ENCODE measurements at places on chromosomes 16 and 17.

GRCh38 chr16:48335961-48336360, 49.3 kb downstream of the SIAH1 start:
- DNase-seq: no peak

- DNase-seq: no peak
These were observed 4.9 kb downstream of the GIT1 start for GRCh38 chr17:29584452-29585079.

DNA sequence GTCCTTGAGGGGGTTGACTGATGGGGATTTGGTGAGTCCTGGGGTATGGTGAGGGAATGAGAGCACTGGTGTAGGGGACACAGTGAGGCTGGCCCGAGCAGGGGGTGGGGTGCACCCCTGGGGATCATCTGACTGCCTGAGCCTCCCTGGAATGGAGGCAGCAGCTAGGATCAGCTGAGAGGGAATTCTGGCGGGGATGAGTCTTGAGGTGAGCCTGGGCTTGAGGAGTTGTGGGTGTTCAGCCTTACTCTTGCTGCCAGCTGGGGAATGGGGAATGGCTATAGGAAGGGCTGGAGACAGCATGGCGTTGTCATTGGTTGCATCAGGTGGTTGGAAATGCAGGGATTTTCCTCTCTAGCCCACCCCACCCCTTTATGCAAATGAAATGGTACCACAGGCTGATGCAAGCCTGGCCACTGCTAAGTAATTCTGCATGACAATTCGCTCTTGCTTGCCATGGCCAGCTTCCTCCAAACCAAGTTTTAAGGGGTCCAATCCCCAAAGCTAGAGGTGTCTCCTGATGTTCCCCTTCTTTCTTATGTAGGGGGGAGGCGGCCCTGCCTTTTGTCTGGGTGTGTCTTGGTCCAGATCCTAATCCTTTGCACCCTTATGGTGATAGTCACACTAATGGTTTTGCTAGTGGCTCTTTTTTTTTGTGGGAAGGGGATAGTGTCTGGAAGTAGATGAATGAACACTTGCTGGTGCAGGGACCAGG, 7.5 kb downstream of the NFE2L1 start:
- no peak for DNase-seq

DNA sequence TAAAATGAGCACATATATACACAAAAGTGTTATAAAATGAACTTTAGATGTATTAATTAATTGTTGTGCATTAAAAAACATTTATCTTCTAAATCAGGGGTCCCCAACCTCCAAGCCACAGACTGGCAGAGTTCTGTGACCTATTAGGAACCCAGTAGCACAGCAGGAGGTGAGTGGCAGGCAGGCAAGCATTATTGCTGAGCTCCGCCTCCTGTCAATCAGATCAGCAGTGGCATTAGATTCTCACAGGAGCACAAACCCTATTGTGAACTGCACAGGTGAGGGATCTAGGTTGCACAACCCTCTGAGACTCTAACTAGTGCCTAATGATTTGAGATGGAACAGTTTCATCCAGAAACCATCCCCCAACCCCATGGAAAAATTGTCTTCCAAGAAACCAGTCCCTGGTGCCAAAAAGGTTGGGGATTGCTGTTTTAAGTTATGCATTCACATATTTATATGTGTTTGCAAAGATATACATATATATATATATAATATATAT, 583.7 kb downstream of the KCNJ2 start:
- DNase-seq: no peak

GRCh38 chr16:53946746-53947386, 242.9 kb downstream of the FTO start:
- no peak for DNase-seq

DNA sequence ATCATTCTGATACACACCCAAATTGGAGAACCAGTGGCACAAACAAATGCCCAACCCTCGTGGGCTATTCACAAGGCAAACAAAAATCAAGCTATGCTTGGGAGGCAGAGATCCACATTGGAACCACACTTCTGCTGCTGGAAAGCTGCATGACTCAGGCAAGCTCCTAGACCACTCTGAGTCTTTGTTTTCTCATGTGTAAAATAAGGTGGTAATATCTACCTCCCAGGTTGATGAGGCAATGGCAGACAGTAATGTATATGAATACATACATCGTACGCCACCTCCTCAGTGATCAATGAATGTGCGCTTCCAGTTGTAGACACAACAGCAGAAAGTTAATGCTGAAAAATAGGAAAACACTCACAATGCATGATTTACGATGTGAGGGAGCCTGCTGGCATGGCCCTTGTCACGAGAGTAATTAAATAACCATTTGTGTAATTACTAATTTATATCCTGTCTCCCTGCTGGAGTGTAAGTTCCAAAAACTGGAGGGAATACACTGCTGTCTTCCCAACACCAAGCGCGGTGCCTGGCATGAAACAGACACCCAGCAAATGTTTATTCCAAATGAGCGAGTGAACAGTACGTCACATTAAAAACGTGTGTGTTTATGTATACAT, 69.9 kb upstream of the HSBP1 start:
- no peak for DNase-seq

DNA sequence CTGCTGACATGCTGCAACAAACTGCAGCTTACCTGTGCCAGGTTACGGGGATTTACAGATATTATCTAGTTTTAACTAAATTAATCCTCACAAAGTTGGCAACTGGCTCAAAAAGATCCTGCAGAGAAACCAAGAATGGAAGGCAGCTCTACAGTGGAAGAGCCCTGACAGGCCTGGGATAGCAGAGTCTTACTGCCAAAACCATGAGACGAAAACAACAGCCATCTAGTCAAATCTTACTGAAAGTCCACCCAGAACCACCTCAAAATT, 8.1 kb downstream of the USP36 start:
- no peak for DNase-seq

DNA sequence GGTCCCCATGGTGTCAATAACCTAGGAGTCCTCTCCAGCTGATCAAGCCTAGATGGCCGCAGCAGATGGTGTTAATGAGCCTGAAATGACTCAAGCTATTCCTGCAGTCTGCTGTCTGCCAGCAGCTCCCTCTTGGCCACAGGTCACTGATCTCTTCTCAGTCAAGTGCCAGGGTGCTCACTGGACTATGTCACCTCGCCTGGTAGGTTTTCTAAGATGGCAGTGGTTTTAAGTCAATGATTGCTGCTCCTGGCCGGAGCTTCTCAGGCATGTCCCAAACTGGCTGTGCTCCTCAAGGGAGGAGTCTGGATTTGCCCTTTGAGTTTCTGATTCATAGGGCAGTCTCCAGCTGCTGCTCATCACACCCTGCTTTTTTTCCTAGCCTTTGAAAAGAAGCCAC, 58.6 kb upstream of the SHISA6 start:
- no peak for DNase-seq

DNA sequence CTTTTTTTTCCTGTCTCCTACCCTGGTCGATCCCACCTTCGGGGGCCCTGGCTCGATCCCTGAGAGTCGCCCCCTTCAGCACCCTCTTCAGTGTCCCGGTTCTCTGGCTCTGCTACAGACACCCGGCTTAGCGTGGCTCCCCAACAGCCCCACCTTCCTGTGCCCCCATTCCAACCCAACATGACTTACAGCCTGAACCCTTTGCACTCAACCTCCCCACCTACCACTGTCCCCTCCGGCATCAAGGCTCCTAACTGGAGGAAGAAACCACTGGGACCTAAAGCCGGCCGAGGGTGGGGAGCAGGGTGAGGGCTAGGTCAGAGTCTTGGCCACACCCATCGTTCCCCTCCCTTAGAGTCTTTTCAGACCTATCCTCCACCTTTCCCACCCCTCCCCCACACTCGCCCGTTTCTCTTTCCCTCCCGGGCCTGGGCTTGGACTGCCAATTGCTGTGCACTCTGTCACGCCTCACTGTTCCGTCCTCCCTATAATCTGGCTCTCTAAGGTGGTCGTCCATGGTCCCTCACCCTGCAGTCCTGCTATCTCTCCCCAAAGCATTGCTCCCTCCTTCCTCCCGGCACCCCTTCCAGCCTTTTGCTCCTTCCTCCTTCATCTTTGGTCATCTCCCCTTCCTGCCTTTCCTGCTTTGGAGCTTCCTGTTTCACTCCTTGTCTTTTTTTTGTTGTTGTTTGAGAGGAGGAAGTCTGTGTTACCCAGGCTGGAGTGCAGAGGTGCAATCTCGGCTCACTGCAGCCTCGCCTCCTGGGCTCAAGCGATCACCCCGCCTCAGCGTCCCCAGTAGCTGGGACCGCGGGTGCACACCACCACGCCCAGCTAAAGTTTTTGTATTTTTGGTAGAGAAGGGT, 890 bp upstream of the CLDN7 start:
- DNase-seq: no peak

DNA sequence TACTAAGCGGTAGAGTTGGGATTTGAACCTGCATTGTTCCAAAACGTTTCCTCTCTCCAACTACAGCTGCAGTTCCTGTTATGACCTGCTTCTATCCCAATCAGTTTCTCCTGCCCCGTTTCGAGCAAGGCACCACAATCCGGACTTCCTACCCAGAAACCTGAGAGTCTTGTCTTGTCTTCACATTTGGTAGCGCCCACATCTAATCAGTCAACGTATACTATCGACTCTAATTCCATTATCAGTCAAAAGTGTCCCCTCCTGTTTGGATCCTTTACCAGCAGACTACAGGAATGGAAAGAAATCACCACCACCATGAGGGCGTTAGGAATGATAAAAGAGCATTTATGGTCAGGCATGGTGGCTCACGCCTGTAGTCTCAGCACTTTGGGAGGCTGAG, 124.6 kb downstream of the AXIN2 start:
- no peak for DNase-seq

GRCh38 chr16:87463722-87464690, 28.8 kb downstream of the ZCCHC14 start:
- no peak for DNase-seq

GRCh38 chr17:41354536-41354935, 3.9 kb upstream of the KRT33A start:
- no peak for DNase-seq

- DNase-seq: no peak
These were observed at the start of gene SLFN14 for GRCh38 chr17:35560703-35561102. TSS of gene SLFN14 (minus strand) at chr17:35560819. CDS start at chr17:35558062, 2,757 bp downstream.

DNA sequence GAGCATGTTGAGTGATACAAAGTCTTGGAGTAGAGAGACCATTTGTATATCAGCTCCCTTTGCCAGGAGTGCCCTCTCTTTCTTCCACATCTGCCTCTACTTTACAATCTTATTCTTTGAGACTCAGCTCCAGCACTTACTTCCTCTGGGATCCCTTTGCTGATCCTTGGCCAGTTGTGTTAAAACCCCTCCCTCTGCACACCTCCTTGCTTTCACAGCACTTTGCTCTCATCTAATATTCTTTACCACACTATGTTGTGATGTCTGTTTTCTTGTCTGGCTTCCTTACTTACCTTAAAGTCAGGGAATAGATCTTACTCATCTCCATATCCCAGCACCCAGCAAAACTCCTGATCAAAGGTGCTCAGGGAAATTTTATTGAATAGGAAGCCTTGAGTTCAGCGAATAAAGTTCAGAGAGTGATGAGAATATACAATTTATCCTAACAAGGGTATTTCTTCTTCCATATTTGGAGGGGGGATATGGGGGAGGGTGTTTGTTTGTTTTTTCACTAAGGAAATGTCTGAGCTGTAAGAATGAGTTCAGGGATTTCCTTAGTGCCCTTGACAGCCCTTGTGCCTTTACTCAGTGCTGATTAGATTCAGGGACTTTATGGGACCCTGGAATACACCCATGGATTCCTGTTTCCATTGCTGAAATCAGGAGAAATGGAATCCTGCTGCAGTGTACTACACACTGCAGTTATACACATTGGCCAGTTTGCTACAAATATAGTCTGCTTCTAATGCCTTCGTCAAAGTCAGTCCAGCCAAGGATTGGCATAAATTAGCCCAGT, 32.0 kb downstream of the MRTFB start:
- DNase-seq: no peak

- no peak for DNase-seq
These were observed 5.9 kb downstream of the CCL7 start for GRCh38 chr17:34275881-34276280.

DNA sequence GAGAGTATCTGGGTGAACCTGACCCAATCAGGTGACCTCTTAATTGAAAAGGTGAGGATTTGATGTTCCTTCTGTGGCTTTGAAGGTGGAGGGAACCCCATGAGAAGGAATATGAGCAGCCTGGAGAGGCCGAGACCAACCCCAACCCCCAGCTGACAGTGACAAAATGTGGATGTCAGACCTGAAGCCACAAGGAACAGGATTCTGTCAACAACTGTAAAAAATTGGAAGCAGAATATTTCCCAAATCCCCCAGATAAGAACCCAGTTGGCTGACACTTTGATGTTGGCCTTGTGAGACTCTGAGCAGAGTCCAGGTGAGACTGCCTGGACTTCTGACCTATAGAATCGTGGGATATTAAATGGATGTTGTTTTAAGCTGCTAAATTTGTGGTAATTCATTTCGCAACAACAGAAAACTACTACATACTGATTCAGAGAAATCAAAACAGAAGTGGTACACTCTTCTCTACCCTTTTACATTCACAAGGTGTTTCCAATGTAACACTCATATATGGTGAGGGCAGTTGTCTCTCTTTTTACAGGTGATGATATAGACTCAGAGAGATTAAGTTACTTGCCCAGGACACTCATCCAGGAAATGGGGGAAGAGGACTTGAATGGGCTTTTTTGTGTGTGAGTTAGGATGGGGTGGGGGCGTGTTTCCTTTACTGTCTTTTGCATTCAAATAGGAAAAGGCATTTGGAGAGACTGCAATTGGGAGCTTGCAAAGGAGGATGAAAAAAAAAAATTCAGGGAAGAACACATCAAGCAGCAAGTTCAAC, 29.8 kb upstream of the SALL1 start:
- DNase-seq: no peak

DNA sequence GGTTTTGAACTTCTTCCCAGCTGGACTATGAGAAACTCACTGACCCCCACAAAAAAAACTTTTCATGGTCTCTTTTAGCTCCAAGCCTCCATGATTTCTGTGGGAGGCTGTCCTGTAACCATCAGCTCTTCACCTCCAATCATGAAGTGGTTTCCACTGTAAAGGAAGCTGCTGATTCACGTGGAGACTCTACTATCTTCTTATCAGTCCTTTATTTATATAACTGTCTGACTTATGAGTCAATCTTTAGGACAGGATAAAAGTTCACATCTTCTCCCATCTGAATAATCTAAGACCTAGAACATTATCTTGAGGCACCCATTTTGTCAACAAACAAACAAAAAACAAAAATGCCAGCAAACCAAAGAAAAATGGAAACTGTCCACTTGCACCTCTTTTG, 409.9 kb downstream of the SLC39A11 start:
- DNase-seq: no peak

All from stimulated activated CD8-positive, alpha-beta memory T cell treated with anti-CD3 and anti-CD28 coated beads, Interleukin-7, amount 100 ng/mL, for 1 hour (primary cell).